Mesenchymal stem cell (in vitro differentiated cells and primary cell): ENCODE measurements at places on chromosomes 4 and X.

DNA sequence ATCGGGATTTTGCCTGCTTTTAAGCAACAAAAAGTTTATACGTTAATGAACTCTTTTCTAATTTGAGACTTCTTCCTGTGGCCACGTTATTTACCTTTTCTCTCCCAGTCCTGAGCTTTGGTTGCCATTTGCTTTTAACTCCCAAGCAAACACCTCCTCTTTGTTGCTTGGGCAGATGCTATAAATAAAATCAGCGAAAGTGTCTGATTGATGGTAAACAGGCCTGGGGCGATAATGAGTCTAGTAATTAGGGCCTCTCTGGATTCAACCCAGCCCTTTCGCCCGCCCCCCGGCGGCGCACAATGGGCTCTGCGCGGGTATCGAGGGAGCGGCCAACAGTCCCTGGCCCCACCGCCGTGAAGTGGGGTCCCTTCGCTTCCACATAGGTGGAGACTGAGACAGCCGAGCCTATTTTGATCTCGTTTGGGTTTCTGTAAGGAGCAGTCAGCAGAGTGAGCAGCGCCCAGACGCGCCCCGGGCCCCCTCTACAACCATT is 790 bp downstream of the CLGN start:
- no peak for DNase-seq

- DNase-seq = no peak
Observed at GRCh38 chr4:123363729-123364128, 32.9 kb upstream of the SPRY1 start.

DNA sequence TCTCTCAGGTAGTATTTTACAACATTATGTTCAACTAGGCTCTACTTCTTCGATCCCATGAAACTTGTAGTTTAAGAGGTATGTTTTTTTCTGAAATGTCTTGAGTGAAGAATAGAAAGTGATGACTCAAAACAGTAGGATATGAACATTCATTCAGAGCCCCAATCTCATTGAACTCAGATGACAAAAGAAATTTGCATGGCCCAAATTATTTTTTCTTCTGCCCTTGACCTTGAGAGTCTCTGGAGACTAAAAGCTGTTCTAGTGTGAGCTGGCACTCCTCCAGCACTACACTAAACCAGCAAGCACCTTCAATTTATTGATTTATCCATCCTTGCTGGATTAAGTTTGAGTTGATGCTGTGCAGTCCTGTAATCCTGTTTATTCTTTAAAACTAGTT is 4.0 kb downstream of the DCLK2 start:
- no peak for DNase-seq

- no peak for DNase-seq
Observed at GRCh38 chrX:140713174-140713539, 3.6 kb downstream of the LINC00632 start.

DNA sequence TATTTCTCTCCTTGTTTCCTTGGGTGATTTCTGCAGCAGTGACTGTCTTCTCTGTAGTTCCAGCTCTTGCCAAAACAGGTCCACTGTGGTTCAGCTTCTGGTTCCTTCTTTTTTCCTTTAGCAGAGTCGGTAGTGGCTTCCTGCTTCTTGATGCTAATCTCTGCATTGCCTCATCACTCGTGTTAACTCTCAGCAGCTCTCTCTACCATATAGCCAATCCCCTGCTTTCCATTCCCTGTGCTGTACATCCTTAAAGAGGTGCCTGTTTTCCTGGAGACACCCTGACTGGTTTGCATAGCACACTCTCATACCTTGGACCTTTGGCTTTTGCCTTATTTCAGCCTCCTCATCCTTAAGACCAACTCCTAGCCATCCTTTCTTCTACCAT is 191.2 kb upstream of the LNX1 start:
- DNase-seq = peak; percentile 72
